ENCODE measurements at places on chromosomes 11 and 22.

DNA sequence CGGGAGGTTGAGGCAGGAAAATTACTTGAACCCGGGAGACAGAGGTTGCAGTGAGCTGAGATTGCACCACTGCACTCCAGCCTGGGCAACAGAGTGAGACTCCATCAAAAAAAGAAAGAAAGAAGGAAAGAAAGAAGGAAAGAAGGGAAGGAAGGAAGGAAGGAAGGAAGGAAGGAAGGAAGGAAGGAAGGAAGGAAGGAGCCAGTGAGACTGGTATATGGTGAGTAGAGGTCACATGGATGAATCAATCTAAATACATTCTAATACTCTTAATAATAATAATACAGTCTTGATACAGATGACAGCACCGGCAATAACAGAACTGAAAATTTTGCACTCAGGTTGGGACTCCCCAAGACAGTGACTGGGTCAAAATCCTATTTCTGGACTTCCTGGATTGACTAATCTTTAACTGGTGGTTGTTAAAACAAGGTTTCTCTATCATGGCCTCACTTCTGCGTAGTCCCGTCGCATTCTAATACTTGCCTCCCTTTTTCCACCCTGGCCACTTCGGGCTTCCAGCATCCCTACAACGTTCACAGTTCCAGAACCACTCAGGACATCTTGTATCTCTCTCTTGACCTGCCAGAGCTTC is 53.5 kb upstream of the EIF3M start:
- no peak for DNase-seq

DNA sequence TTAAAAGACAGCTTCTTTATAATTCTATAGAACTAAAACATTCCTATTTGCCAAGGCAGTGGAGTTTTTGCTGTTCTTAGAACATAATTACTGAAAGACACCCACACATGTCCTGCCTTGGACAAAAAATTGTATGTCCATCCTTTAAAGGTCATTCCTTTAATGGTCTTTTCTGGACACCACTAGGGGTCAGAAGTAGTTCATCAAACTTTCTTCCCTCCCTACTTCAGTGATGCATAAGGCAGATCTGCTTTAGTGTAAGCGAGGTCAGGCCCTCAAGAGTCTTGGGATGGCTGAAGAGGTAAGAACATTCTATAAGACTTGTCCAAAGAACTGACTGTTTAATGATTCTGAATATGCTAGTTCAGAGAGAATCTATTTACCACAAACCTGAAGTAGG is 4.3 kb upstream of the OR51V1 start:
- DNase-seq: peak; percentile 1

DNA sequence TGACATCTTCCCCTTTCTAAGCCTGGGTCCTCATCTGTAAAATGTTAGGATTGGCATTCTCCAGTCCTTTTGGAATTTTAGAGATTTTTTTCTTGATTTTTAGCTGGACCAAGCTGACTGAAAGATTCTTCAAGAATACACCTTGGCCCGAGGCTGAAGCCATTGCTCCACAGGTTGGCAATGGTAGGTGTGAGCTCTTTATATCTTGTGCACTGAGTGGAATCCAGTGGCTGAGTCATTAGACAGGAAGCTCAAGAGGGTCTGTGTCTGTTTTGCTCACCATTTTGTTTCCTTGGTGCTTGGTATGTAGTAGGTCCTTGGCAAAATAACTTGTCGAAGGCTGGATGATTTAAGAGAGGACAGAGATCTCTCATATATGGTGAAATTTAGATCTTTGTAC is 6.2 kb downstream of the EIF3L start:
- no peak for DNase-seq

- DNase-seq: no peak
Measured at GRCh38 chr11:68418648-68419047, 41.9 kb upstream of the PPP6R3 start.

GRCh38 chr11:45017329-45017728 is 66.6 kb upstream of the TP53I11 start:
- DNase-seq: no peak

DNA sequence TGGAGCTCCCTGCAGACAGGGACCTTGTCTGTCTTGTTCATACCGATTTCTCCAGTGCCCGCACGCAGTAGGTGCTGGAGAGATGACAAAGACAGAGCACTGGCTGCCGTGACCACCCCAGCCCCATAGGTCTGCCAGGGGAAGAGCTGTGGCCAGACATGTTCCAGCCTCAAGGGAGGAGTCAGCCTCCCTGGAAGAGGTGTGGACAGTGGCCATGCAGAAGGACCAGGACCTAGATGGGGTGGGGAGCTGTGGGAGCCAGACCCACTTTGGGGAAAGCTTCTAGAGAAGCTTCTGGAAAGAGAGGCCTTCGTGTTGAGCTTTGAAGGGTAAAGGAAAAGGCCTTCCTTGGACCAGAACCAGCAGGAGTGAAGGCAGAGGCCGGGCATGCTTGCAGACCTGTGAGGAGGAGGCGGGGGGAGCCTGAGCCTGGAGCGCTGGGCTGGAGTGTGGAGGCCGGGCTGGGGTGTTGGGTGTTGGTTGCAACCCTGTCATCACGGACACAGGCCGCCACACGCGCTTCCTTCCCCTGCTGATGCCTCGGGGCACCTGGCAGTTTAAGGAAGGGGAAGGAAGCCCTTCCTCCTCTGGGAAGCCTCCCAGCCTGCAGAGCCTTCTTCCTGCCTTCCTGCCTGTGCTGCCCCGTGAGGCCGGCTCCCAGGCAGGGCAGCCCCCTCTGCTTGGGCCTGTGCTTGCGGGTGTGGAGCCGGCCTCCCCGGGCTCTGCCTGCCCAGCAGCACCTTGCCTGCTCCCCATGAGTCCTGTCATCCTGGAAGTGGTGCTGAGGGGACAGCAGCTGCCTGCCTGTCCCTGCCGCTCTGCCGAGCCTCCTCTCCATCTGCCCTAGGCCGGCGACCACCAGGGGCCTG is 12.3 kb downstream of the RELT start:
- no peak for DNase-seq

DNA sequence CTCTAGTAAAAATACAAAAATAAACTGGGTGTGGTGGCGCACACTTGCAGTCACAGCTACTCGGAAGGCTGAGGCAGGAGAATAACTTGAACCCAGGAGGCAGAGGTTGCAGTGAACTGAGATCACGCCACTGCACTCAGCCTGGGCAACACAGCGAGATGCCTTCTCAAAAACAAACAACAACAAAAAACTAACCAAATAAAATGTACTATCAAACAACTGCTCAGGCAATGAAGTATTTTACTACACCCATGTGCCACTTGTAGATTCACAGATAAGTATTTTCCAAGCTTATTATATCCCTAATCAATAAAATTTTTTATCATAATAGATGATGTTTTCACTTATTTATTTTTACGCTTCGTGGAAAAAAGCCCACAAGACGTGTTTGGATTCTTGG is 924 bp downstream of the C11orf65 start:
- no peak for DNase-seq

DNA sequence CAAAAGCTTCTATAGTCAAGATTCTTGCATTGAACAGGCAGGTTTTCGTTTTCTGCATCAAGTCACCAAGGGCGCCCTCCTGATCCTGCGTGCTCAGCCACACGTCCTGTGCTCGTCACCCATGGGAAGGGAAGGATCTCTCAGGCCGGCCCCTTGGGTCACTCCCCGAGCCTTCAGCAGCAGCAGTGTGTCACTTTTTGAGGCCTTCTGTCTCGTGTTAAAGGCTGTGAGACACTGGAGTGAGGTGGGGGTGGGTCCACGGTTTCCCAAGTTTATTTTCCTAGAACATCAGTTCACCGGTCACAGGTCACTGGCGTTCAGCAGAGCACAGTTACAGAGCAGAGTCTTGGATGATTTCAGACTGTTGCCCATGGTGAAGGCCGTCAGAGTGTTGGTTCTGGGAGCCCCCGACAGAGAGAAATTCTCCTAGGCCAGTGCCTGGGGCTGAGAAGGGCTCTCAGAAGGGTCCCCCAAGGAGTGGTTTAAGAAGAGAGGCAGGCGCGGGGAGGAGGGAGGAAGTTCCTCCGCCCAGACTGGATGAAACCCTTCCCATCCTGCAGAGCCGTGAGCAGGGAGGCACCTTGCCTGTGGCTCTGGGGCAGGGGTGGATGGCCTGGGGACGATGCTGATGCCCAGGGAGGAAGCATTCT is 13.5 kb upstream of the ADORA2A start:
- DNase-seq: no peak

GRCh38 chr22:27989758-27990450 is 70.8 kb upstream of the PITPNB start:
- no peak for DNase-seq

- DNase-seq: no peak
Measured at GRCh38 chr22:20191000-20191515, 40.2 kb upstream of the CCDC188 start.

DNA sequence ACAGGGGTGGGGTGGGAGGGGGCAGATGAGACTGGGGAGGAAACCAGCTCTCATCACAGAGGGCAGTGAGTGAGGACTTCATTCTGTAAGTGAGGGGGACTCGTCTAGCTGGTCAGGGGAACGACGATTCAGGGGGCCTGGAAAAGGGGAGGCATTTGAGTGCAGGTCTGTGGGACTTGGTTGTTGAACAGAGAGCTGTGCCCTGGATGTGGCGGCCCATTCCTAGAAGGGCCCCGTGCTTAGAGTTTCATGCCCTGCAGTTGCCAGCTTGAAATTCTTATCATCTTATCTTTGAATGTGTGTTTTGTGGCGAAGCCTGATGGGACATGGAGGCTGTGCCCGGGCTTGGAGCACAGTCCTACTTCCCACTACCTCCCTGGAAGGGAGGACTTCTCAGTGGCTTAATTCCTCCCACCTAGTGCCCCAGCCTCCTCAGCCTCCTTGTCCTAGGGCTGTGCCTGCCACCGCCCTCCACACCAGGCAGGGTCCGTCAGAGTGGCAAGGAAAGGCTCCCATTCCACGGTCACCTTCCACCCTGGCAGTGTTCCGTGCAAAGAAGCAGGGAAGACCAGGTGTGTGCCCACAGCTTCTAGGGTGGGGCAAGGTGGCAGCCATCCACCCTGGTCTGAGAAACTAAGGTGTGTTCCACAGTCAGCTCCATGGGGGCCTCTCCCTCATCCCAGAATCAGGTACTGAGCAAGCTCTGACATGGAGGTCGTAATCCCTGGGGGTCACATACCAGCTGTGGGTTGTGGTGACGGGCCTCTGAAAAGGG is 59.7 kb upstream of the LMO1 start:
- no peak for DNase-seq

- no peak for DNase-seq
Measured at GRCh38 chr11:15145151-15145550, 30.4 kb downstream of the INSC start.

GRCh38 chr11:113397212-113397611 is 9.6 kb downstream of the ANKK1 start:
- DNase-seq: no peak

- no peak for DNase-seq
Measured at GRCh38 chr22:20765938-20766337, 8.0 kb upstream of the SERPIND1 start.

DNA sequence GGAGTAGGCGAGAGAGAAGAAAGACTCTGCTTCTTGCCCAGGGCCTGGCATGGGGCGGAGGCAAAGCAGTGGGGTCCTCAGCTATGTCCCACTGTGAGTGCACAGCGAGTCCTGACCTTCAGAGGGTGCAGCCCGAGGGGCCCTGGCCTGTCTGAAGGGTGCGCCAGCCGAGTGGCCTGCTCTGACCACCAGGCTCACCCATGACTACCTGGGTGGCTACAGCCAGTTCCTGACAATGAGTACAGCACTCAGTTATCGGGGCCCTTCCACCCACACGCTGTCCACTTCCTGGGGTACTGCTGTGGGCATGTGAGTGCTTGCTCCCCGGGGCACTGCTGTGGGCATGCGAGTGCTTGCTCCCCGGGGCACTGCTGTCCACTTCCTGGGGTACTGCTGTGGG is 74.1 kb upstream of the B3GAT1 start:
- no peak for DNase-seq

DNA sequence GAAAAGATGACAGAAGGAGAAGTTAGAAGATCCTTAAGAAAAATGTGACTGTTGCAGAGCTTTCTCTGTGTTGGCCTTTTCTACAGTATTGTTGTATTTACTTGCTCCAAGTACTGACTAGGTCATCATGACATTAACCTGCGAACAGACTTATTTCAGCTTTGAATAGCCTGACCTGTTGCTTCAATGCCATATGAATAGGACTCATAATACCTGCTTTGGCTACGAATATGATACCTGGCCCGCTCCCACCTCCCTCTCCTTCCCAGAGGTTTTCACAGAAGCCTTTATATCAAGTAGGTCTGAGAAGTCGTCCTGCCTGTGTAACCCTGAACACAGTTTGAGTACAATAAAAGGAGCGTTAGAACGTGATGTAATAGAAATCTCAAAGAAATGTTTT is 169.6 kb upstream of the PGR start:
- no peak for DNase-seq

DNA sequence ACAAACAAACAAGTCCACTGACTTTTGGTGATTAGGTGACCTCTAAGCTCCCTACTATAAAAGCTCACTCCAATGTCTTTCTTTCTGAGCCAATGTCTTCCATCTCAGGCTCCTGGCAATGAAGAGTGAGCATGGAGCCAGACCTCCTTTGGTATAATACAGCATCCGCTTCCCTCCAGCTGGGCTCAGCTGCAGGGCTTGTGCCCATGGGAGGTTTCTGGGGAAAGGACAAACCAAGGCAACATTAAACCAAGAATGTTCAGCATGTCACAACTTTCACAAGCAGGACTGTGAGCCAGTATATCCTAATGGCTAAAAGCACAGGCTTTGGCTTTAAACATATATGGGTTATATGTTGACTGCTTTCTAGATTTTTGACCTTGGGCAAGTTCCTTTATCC is 58.8 kb downstream of the EHF start:
- no peak for DNase-seq

GRCh38 chr22:30943368-30943767 is 25.2 kb downstream of the MORC2 start:
- peak; percentile 26 for DNase-seq

GRCh38 chr11:7890417-7891172 is 40.5 kb downstream of the OR10A6 start:
- DNase-seq: no peak

- DNase-seq: no peak
Measured at GRCh38 chr11:86678823-86679222, 6.4 kb upstream of the ME3 start.

GRCh38 chr11:124233376-124233775 is 7.5 kb upstream of the OR8G1 start:
- DNase-seq: no peak

Data from T-helper 2 cell (primary cell).